ENCODE measurements at places on chromosomes 5 and 9.

- DNase-seq: no peak
These were observed 588.6 kb upstream of the MEF2C start for GRCh38 chr5:89471541-89471940.

- DNase-seq: no peak
These were observed 186.7 kb upstream of the TBC1D2 start for GRCh38 chr9:98442114-98442513.

DNA sequence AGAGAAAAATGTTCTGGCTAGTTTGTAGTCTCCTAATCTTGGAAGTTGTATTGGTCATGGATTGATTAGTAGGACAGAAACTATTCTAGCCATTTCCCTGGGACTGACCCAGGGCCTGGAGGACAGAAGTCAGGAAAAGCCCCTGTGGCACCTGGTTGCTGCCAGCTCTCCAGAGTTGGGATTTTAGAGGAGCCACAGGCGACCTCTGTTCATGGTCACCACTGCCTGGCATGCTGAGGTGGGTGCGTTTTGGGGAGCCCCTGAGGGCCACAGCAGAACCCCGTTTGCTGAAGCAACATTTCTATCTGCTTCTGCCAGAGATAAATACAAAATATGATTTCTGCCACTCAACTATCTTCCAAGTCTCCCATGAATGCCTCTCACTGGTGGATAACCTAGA, 7.6 kb upstream of the MAPK9 start:
- no peak for DNase-seq

GRCh38 chr9:122221183-122221811, 7.5 kb downstream of the LHX6 start:
- DNase-seq: no peak

GRCh38 chr5:34416501-34417008, 239.6 kb upstream of the RAI14 start:
- no peak for DNase-seq

GRCh38 chr9:87481890-87482855, 15.5 kb upstream of the DAPK1 start:
- DNase-seq: no peak

GRCh38 chr5:159041444-159042198, 58.1 kb downstream of the EBF1 start:
- DNase-seq: no peak

GRCh38 chr5:176425138-176425537, 8.8 kb upstream of the CLTB start:
- DNase-seq: peak; percentile 43

DNA sequence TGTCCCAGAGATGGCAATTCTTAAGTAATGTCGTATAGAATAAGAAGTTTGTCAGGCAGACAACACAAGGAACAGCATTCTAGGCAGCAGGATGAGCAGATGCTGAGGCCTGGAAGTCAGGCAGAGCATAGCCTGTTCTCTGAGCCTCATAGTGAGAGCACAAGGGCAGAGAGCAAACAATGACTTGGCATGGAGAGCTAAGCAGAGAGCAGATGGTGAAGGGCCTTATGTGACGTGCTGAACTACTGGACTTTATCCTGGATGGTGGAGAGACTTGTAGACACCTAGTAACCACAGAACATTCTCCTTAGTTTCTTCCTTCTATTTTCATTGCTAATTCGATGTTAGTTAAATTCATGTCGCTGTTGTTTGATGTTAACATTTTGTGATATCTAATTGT, 60.1 kb downstream of the KCTD16 start:
- DNase-seq: no peak

GRCh38 chr5:55022450-55022849, 1.6 kb upstream of the GZMK start:
- DNase-seq: no peak

- no peak for DNase-seq
These were observed 68.7 kb downstream of the RAB24 start for GRCh38 chr5:177234841-177235240.

- no peak for DNase-seq
These were observed 36.2 kb downstream of the NEK6 start for GRCh38 chr9:124293718-124294506.

GRCh38 chr5:9930156-9930555, 300.0 kb upstream of the TAS2R1 start:
- DNase-seq: no peak

DNA sequence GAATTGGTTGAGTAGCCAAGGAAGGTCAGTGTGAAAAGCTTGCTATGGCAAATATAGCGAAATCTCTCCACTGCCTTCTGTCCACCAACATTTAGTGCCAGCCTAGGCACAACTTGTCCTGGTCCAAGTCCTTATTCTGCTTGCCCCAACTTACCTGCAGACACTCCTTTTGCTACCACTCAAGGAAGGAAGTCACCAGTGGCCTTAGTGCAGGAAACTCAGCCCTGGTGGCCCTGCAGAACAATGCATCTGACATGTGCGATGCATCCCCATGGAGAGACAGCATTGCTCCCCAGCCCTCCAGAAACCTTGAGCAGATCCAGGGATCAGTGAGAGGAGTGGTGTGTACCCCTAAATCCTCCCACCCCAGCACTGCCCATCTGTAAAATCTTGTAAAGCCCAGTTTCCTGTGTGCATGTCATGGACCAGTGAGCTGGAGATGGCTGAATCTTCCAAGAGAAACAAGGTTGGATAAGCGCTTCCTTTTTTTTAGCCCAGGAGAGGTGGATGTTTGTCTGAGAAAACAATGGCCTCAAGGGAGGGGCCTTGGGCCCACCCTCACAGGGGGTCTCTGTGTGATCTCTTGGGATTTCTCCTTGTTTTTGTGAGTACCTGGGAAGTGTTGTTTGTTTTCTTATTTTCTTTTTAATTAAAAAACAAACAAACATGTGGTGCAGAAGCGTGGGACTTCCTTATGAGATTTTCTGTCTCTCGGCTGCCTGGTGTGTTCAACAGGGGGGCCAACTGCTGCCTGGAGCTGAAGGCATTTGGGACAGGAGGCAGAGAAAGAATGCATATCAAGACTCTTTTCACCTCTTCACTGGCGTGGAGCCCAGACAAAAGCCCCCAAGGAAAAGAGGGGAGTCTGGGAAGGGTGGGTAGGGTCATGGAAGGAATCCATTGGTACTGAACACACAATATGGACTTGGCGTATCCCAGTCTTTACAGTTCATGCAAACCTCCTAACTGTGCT, 3.6 kb downstream of the FOXI1 start:
- DNase-seq: peak; percentile 41

DNA sequence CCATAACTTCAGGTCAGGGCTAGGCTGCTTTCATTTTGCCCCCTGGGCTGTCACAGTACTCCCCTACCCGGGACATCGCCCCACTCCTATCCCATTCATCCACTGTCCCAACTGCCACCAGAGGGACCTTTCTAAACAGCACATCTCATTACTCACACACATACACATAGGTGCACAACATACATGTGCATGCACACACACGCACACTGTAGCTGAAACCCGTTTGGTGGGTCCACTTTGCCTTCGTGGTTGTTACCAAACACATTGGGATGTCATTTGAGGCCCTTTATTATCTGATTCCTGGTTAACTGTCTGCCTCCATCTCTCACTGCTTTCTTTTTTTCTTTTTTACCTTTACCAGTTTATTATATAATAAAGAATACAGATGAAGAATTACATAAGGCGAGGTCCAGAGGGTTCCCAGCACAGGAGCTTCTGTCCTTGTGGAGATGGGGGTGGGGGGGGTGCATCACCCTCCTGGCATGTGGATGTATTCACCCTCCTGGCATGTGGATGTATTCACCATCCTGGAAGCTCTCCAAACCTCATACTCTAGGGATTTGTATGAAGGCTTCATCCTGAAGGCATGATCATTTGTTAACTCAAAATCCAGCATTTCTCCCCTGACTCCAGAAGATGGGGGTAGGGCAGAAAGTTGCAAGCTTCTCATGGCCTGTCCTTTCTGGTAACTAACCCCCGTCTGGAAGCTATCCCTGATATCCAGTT, 186.0 kb downstream of the GOLPH3 start:
- DNase-seq: peak; percentile 28

- DNase-seq: no peak
These were observed 72.0 kb downstream of the SEMA4D start for GRCh38 chr9:89425921-89426383.

DNA sequence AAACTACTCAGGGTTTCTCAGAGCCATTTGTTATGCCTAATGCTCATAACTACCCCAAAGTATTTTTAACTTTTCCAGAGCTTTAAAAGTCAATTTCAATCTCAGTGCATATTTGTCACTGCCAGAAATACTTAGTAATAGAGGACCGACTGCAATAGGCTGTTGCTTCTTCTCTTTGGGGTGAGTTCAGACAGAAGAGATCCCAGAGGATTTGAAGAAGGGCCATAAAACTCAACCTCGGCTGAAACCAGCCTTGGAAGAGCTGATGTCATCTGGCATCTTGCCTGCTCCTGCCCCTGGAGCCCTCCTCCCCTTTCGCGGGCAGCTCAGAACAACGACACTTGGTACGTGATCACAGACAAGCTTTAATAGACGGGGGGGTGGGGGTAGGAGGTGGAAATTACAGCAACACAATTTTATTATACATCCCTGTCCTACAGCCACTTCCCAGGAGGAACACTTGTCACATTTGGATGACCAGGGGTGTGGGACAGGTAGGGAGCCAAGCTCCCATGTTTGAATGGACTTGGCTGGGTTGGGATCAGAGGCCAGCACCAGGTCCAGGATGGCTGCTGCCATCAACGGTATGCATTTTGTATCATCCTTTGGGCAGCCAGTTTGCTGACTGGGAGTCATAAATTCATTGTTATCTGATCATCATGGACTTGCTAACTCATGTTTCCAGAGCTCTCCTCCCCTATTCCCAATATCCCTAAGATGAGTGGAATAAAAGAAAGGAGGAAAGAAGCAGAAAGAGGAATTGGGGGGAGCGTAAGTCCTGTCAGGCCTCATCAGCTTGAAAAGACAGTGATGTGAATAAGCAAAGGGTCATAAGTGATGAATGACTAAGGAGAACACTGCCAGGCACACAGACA, 186.6 kb upstream of the PANK3 start:
- no peak for DNase-seq
